ENCODE measurements at places on chromosomes 2 and 18. TPM values are rescaled to one million over a fixed set of nuclear protein-coding genes. Genes with fewer than 3 reads are reported as not detected.

GRCh38 chr2:27756544-27757498 lies 14.7 kb upstream of the MRPL33 start:
- peak; percentile 51 for DNase-seq

DNA sequence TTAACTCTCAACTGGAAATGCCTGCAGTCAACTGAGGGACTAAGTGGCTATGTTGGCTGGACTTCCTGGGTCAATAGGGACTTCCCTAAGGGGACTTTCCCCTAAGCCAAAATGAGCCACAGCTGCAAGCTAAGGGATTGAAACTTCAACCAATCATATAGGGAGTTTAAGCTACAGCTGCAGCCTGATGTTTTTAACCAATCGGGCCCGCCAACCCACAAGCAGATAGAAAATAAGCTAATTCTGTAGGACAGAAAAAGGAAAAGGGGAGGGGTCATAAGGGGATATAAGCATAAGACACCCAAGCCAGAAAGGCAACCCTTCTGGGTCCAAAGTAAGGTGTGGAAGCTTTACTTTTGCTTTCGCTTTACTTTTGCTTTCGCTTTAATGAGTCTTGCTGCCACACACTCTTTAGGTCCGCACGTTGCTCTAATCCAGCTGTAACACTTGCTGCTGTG lies 927.5 kb downstream of the ERBB4 start:
- DNase-seq = peak; percentile 1

SERPINB13 gene
- not detected for total RNA-seq

DNA sequence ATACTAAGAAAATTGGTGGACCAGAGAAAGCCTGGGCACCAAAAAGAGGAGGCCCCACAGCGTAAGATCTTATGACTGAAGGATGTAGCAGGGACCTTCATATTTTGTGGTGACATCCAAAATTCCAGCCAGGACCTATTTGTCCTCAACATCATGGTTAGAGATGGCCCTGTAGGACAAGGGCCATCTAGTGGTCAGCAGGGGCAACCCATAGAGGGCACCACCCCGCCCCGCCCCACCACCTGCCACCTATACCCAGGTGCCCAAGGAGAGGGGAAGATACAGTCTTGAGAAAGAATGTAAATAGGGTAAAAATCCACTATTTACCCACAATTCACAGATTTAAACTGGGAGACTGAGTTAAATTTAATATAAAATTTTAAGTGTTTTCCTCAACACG lies 59.6 kb upstream of the TMEM163 start:
- no peak for DNase-seq
